ENCODE measurements at places on chromosomes 3 and 15.

- DNase-seq, result no peak
Observed at GRCh38 chr3:133926736-133927539, 31.3 kb upstream of the RAB6B start.

DNA sequence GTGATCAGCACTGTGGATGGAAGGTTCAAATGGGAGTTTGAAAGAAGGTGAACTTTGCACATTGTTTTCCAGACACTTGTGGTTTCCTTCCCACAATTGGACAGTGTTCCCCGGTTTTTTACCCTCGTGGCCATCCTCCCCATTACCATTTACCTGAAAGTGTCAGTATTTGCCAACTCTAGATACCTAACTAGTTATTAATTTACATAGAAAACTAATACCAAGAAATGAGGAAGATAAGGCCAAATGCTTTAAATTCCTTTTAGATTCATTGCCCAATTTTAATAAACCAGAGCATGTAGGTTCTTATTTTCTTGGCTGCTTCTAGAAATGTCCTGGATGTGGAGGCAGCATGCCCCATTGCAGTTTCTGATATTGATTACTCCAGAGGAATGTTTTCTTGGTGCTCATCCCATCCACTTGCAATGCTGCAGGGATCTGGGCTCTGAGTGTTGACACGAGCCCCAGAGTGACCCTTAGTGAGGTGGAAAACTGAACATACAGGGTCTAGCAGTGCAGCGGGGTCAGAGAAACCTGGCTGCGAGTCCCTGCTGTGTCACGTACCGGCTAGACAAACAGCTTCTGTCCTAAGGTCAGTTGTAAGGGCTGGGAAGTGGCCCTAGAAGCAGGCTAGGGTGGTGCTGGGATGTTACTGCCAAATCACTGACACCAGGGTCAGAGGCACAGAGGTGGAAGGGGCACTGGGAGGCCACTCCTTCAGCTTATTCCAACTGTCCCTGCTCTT, 23.5 kb downstream of the LSM3 start:
- no peak for DNase-seq

GRCh38 chr3:18237251-18238005, 187.7 kb downstream of the SATB1 start:
- no peak for DNase-seq

GRCh38 chr15:39488961-39489360, 91.9 kb upstream of the THBS1 start:
- DNase-seq, result no peak

DNA sequence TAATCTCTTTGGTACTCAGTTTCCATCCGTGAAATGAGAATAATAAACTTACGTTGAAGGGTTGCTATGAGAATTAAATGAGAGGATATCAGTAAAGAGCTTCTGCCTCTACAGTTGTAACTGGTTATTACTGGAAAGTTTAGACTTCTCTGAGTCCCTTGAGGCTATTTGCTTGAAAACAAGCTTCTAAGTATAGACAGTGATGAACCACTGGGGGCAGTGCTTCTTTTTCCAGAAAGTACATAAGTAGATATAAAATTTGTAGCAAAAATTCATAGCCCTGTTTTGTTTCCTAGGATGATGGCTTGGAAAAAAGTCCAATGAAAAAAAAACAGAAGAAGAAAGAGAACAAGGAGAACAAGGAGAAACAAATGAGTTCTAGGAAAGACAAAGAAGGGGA, 87.1 kb downstream of the RGMA start:
- DNase-seq, result no peak

Data from renal cortex interstitium (tissue), 15 donors.